ENCODE measurements at places on chromosomes 12 and 14.

DNA sequence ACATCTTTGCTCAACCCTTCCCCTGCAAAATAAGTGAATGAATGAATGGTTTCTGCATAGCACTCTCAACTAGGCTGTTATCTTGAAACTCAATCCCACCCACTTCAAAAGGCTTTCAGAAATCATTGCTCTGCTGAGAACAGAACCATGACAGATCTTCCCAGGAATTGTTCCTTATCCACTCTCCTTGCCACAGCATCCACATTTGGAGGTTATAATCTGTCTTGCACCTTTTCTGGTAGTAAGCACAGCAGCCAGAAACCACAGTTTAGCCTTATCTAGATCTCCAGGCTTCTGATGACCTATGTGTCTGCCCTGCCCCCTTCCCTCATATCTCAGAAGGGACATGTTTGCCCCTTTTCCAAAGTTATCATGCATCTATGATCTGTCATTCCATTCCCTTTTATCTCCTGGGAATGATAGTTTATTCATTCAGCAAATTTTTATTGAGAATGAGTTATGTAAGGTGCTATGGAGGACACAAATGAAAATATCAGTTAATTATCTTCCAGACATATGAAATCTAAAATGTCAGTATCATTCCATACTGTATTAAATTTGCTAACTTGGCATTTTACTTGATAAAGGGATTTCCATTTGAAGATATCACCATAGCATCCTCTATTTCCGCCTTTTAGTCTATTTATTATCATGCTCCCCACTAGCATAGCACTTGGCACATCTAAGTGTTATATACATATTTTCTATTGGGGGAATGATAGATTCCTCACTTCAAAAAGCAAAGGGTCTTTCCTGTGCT, 21.4 kb downstream of the LGR5 start:
- DNase-seq: no peak

DNA sequence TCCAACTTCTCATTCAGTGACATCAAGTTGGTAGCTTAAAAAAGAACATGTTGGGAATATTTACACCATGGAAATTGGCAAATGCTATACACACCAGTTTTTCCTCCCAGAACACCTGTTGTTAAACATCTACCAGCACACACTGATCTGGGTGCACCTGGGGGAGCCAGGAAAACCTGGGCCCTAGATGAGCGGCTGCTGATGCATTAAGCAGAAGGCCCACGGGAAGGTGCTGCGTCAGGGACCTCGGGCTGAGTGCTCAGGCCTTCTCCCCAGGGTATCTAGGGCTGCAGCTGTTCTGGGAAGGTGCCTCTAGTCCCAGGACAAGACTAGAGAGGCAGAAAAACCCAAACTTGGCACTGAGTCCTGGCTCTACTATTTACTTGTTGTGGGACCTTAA, 2.8 kb upstream of the NGB start:
- no peak for DNase-seq

DNA sequence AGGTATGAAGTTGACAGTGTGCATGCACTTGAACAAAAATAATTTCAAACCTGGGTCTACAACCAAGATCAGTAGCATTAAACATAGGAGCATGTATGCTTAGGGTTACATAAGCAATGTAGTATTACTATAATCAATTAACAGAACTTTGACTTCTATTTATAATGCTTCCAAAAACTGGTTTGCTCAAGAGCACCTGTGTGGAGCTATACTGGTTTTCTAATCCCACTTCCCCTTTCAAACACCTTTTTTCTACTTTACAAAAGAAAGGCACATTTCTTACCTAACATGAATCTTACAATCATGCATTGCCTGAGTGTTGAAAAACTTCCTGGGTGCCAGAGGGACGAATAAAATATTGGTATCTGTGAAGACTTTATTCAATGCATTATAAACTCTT, 72.7 kb downstream of the EFCAB11 start:
- no peak for DNase-seq

- no peak for DNase-seq
Observed at GRCh38 chr12:92721130-92721529, 18.3 kb downstream of the PLEKHG7 start.

GRCh38 chr12:51908876-51909592, 1.7 kb downstream of the ACVRL1 start:
- DNase-seq: no peak

DNA sequence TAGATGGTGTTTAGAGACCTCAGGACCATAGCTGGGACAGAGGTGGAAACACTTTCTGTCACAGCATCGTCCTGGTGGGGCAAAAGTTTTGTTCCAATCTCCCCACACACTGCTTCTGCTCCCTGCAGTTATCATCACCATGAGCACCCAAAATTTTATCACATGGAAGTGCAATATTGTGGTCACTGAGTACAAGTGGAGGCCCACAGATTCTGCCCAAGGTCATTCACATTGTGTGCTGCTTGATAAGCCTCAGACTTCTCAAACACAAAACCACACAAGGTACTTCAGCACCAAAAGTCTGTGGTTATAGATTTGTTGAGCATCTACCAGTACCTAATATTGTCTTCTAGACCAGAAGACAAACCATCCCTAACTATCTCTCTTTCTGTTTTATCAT, 554 bp upstream of the KRT77 start:
- no peak for DNase-seq

Data from GM04504 (cell line).